ENCODE measurements at places on chromosomes 6 and 20.

- peaks cover 2% of the 10 kb centered on the region for H3K36me3 ChIP-seq
- H3K4me3 ChIP-seq, result no peak overlapping the region
- peaks cover 23% of the 10 kb centered on the region for H3K4me1 ChIP-seq
- no peak overlapping the region for H3K27ac ChIP-seq
- no peaks in the 10 kb centered on the region for H3K27me3 ChIP-seq
Measured at GRCh38 chr6:38024908-38025307, 205.4 kb downstream of the ZFAND3 start.

- H3K36me3 ChIP-seq, result peaks cover 32% of the 10 kb centered on the region
- no peak overlapping the region for H3K27ac ChIP-seq
- H3K27me3 ChIP-seq, result no peaks in the 10 kb centered on the region
- H3K4me3 ChIP-seq, result no peak overlapping the region
Measured at GRCh38 chr6:130699742-130700141, 127.5 kb upstream of the SMLR1 start.

- H3K4me3 ChIP-seq, result no peak overlapping the region
- H3K27me3 ChIP-seq, result peaks cover 22% of the 10 kb centered on the region
- no peaks in the 10 kb centered on the region for H3K36me3 ChIP-seq
- DNase-seq, result no peak
Measured at GRCh38 chr20:4435225-4435624, 286.5 kb upstream of the PRND start.

- H3K27ac ChIP-seq, result no peak overlapping the region
- H3K36me3 ChIP-seq, result no peaks in the 10 kb centered on the region
- no peaks in the 10 kb centered on the region for H3K4me1 ChIP-seq
- H3K4me3 ChIP-seq, result no peak overlapping the region
- H3K27me3 ChIP-seq, result no peaks in the 10 kb centered on the region
Measured at GRCh38 chr6:78300885-78301284, 566.5 kb upstream of the IRAK1BP1 start.
